Breast epithelium (tissue), 4 donors: ENCODE measurements at places on chromosomes 12 and 14. TPM values are rescaled to one million over a fixed set of nuclear protein-coding genes. Genes with fewer than 3 reads are reported as not detected.

DNA sequence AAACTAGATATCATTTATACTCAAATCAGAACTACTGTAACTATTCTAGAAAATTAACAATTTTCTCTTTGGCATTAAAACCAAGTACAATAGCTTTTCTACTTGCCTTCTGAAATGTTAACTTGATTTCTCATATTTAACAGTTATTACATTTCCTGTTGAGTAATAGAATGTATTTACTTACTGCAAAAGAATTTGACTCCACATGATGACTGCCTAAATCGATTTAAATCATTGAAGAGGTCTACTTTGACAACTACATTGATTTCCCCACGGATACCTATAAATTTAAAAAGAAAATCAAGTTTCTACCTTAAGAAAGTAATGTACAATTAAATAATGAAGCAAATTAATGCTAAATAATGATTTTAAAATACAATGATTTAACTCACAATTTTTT, 18.9 kb downstream of the C2CD5 start:
- H3K4me1 ChIP-seq, result no peaks in the 10 kb centered on the region
- no peak overlapping the region for H3K4me3 ChIP-seq
- no peaks in the 10 kb centered on the region for H3K27me3 ChIP-seq
- no peak overlapping the region for H3K27ac ChIP-seq
- H3K36me3 ChIP-seq, result peaks cover 6% of the 10 kb centered on the region
- DNase-seq, result no peak

The LDHB gene
- total RNA-seq, result 1,093 TPM

DNA sequence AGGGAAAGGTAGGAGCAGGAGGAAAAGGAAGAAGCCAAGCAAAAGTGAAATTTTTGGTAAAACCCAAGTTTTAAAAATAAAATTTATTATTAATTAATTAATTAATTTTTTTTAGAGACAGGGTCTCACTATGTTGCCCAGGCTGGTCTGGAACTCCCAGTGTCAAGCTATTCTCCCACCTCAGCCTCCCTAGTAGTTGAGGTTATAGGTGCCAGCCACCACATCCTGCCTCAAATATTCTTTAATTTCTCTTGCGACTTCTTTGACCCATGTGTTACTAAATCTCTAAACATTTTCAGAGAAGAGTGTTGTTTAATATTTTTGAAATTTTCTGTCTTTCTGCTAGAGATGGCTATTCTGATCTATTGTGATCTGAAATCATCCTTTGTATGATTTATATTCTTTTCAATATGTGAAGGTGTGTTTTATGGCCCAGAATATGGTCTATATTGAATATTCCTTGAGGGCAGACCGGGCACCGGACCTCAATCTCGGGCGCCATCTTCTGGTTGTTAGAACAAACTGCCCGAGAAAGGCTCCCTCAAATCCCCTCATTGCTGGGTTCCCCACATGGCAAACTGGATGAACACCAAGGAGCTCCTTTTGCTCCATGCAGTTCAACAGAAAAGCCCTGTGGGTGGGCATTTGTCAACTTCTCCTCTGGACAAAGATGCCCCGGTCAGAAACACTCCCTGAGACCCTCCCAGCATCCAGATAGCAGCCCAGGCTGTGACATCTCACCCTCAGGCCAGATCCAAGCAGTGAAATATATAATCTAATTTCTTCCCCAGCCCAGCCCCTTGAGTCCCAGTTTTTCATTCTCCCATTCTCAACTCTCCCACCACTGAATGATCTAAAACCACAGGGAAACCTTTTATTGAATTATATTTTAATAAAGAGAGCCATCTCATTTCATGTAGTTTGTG, 110.5 kb downstream of the ASCL4 start:
- H3K4me1 ChIP-seq, result no peaks in the 10 kb centered on the region
- H3K4me3 ChIP-seq, result no peak overlapping the region
- no peak for DNase-seq
- no peaks in the 10 kb centered on the region for H3K27me3 ChIP-seq
- no peak overlapping the region for H3K27ac ChIP-seq
- no peaks in the 10 kb centered on the region for H3K36me3 ChIP-seq

The PSME1 gene
- total RNA-seq, result 151 TPM

DNA sequence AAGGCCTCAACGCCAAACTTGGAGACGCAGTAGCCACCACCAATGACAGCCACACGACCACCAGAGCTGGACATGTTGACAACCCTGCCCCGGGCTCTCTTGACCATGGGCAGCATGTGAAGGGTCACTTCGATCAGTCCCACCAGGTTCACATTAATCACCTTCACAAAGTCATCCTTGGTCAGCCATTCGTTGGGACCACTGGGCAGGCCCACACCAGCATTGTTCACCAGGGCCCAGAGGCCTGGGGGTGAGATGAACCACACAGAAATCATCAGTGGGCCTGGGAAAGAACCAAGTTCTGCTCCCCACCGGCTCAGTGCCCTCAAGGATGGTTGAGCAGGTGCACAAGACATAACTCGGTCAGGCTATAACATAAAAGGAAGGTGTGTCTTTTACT, 4.0 kb downstream of the SDR9C7 start:
- no peaks in the 10 kb centered on the region for H3K4me1 ChIP-seq
- no peaks in the 10 kb centered on the region for H3K27me3 ChIP-seq
- no peak overlapping the region for H3K27ac ChIP-seq
- no peak for DNase-seq

GRCh38 chr12:13060581-13060980, 16.4 kb downstream of the FAM234B start:
- H3K27ac ChIP-seq, result no peak overlapping the region
- H3K4me3 ChIP-seq, result no peak overlapping the region
- H3K36me3 ChIP-seq, result no peaks in the 10 kb centered on the region
- H3K27me3 ChIP-seq, result no peaks in the 10 kb centered on the region
- no peaks in the 10 kb centered on the region for H3K4me1 ChIP-seq

DNA sequence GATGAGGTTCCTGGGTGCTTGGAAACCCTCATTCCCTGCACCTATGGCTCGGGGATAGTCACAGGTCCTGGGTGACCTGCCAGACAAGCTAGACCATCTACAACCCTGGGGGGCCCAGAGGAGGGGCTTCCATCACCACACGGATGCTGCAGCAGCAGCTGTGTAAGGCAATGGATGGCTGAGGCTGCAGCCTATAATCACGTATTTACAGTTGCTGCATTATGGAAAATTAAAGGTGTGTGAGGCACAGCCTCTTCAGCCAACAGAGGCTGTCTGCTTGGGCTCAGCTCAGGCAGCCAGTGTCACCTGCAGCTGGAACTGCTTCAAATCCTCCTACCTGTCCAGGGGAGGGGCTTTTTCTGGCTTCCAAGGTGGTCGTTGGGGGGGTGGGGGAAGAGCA, 268.1 kb downstream of the CACNA1C start:
- H3K27me3 ChIP-seq, result no peaks in the 10 kb centered on the region
- no peak overlapping the region for H3K4me3 ChIP-seq
- no peak overlapping the region for H3K27ac ChIP-seq
- DNase-seq, result no peak

DNA sequence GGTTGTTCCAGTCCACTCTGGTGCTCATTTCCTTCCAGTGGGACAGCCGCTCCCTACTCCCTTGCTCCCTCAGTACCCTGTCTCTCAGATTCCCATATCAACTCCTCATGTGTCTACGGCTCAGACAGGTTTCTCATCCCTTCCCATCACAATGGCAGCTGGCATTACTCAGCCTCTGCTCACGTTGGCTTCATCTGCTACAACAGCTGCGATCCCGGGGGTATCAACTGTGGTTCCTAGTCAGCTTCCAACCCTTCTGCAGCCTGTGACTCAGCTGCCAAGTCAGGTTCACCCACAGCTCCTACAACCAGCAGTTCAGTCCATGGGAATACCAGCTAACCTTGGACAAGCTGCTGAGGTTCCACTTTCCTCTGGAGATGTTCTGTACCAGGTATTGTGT, 69.9 kb downstream of the RAD52 start:
- H3K36me3 ChIP-seq, result peaks cover 4% of the 10 kb centered on the region
- no peaks in the 10 kb centered on the region for H3K27me3 ChIP-seq
- H3K4me3 ChIP-seq, result no peak overlapping the region
- H3K4me1 ChIP-seq, result no peaks in the 10 kb centered on the region

The DAO gene
- not detected for total RNA-seq

DNA sequence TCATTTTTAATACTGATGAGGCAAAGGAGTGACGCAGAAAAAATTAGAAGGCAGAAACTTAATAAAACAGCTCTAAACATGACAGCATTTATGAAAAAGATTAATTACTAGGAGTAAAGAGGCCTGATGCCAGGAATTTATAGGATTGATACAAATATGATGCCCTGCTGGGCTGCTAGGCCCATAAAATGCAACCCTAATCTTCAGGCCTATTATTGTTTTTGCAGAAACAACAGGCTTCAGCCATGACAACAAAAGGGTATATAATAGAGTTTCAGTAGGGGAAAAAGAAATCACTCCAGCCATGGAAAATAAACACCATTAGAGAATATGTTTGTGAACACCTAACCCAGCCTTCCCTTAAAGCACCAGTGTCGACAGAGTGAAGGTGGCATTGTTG, 50.6 kb downstream of the OTX2 start:
- H3K4me1 ChIP-seq, result no peaks in the 10 kb centered on the region
- no peak for DNase-seq
- H3K36me3 ChIP-seq, result no peaks in the 10 kb centered on the region
- no peak overlapping the region for H3K4me3 ChIP-seq
- no peaks in the 10 kb centered on the region for H3K27me3 ChIP-seq
- H3K27ac ChIP-seq, result no peak overlapping the region

The CPNE8 gene
- total RNA-seq, result 28.3 TPM

GRCh38 chr12:38639625-38640024, 265.8 kb downstream of the CPNE8 start:
- no peak overlapping the region for H3K4me3 ChIP-seq
- H3K27ac ChIP-seq, result no peak overlapping the region
- no peaks in the 10 kb centered on the region for H3K27me3 ChIP-seq
- DNase-seq, result no peak
- no peaks in the 10 kb centered on the region for H3K4me1 ChIP-seq

GRCh38 chr12:118337194-118337838, 35.4 kb downstream of the TAOK3 start:
- no peaks in the 10 kb centered on the region for H3K4me1 ChIP-seq
- H3K4me3 ChIP-seq, result no peak overlapping the region
- no peak for DNase-seq
- H3K27me3 ChIP-seq, result no peaks in the 10 kb centered on the region
- H3K27ac ChIP-seq, result no peak overlapping the region

- H3K36me3 ChIP-seq, result no peaks in the 10 kb centered on the region
- H3K4me1 ChIP-seq, result no peaks in the 10 kb centered on the region
- no peaks in the 10 kb centered on the region for H3K27me3 ChIP-seq
- no peak overlapping the region for H3K4me3 ChIP-seq
- DNase-seq, result no peak
Observed at GRCh38 chr12:94771199-94771598, 120.8 kb upstream of the TMCC3 start.

DNA sequence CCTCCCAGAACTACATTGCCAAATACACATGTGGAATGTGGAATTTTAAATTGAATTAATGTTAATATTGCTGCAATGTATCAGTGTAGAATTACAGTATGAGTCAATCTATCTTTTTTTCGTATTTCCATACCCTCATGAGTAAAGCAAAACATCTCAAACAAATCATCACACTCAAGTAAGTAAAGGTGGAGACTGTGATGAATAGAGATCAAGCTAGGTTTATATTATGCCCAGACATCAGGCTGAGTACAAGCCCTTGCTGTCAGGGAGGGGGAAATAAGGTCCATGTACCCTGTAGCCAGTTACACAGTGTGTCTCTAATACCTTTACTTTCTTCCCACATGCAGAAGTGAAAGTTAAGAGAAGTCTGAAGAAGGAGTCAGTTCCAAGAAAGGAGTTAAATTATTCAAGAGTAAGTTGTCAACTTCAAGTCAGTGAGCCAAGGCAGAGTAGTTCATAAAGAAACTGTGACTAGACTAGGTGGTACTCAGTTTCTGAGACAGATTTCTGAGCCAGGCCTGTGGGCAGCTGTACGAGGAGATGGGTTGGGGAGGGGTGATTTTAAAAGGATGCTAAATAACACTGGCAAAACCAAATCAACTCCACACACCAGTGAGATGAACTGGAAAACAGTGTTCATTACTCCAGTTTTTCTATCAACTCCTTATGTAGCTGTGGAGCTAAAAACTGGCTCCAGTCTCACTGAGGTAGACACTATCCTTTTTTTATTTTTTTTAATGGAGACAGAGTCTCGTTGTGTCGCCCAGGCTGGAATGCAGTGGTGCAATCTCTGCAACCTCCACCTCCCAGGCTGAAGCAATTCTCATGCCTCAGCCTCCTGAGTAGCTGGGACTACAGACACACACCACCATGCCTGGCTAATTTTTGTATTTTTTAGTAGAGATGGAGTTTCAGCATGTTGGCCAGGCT, 23.8 kb upstream of the STK38L start:
- DNase-seq, result no peak
- no peaks in the 10 kb centered on the region for H3K27me3 ChIP-seq
- no peaks in the 10 kb centered on the region for H3K4me1 ChIP-seq

DNA sequence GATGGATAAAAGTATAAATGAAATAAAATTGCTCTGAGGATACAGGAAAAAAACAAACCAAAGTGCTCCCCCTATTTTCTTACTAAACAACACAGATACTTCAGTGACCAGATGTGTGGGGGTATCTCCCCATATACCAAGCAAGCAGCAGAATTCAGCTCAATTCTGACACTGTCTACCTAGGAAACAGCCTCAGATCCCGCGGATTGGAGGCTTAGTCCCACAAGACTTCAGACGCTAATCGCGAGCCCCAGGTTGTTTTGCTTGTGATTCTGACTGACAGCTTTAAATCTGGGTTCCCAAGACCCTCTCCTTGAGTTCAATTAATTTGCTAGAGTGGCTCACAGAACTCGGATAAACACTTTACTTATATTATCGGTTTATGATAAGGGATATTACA, 17.3 kb downstream of the NFKBIA start:
- H3K4me1 ChIP-seq, result peaks cover 10% of the 10 kb centered on the region
- no peak for DNase-seq
- no peaks in the 10 kb centered on the region for H3K36me3 ChIP-seq
- no peak overlapping the region for H3K27ac ChIP-seq
- no peak overlapping the region for H3K4me3 ChIP-seq

The CCNK gene
- 23.9 TPM for total RNA-seq

DNA sequence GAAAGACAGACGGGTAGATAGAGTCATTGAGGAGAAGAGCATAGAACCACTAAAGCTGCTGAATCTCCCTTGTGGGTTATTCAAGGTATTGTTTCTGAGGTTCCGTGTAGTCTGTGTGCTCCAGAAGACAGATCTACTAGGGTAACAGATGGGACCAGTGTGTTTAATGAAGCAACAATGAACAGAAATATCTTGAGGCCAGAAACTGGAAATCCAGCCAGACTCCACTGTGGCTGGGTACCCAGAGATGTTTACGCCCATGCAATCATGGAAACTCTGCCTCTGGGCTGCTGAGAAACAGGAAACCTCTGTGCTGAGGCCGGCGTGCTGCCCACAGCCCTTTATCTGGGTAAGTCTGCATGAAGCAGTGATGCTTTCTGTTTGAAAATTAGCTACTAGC, 8.3 kb downstream of the PROX2 start:
- H3K27ac ChIP-seq, result no peak overlapping the region
- no peaks in the 10 kb centered on the region for H3K27me3 ChIP-seq
- no peaks in the 10 kb centered on the region for H3K36me3 ChIP-seq
- no peaks in the 10 kb centered on the region for H3K4me1 ChIP-seq

GRCh38 chr12:94595152-94595551, 55.2 kb downstream of the TMCC3 start:
- H3K4me1 ChIP-seq, result no peaks in the 10 kb centered on the region
- DNase-seq, result no peak
- no peak overlapping the region for H3K4me3 ChIP-seq
- no peaks in the 10 kb centered on the region for H3K27me3 ChIP-seq
- no peaks in the 10 kb centered on the region for H3K36me3 ChIP-seq

The MANSC4 gene
- not detected for total RNA-seq

- no peaks in the 10 kb centered on the region for H3K27me3 ChIP-seq
- no peak overlapping the region for H3K4me3 ChIP-seq
- H3K4me1 ChIP-seq, result no peaks in the 10 kb centered on the region
Observed at GRCh38 chr14:75222208-75222701, 45.8 kb upstream of the TMED10 start.
